T follicular helper cell (primary cell): ENCODE measurements at places on chromosomes 16 and 17.

- DNase-seq = peak; percentile 35
Observed at GRCh38 chr16:88941913-88942909, 34.8 kb downstream of the CBFA2T3 start.

- DNase-seq = no peak
Observed at GRCh38 chr16:53129281-53130158, 74.7 kb downstream of the CHD9 start.

GRCh38 chr16:10107081-10107480 is 75.1 kb downstream of the GRIN2A start:
- DNase-seq = no peak

- no peak for DNase-seq
Observed at GRCh38 chr16:2497116-2497630, 16.6 kb upstream of the ATP6V0C start.

DNA sequence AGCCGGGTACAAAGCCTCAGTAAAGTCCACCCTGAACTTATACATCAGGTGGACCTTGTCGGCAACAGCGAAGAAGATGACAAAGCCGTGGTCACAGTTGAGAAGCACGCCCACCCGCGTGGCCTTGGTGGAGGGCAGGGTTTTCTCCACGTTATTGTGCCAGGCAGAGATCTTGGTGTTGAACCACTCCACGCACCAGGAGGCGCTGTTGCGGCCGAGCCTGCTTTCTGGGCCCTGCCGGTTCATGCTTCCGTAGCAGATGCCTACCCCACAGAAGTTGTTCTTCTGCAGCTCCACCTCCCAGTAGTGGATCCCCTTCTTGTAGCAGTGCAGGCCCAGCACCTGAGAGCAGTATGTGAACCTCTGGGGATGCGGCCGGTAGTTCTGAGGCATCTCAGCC is 22.1 kb downstream of the TRIM25 start:
- peak; percentile 19 for DNase-seq

GRCh38 chr16:30774367-30775130 is 12.4 kb downstream of the RNF40 start:
- DNase-seq = no peak

DNA sequence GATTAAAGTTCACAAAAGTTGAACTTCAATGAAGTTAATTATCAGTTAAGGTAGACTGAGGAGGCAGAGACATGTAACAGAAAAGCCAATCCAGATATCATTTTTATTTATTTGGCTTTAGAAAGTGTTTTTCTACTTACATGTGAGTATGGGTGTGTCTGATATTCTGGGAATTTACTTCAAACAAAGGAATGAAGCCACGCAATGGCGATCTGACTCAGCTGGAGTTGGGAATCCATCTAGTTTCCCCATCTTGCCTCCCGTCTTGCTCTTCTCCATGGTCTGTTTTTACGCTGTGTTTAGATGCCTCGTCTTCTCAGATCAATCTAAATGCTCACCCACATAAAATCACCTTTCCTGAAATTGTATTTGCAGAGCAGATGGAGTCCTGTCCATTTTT is 1.7 kb upstream of the KCNJ16 start:
- no peak for DNase-seq

GRCh38 chr17:7833795-7834541 is at the start of gene KDM6B:
Gene KDM6B (plus strand): TSS chr17:7834217. CDS start chr17:7845555, 11,338 bp downstream.
- peak; percentile 79 for DNase-seq

- DNase-seq = no peak
Observed at GRCh38 chr16:47886631-47887415, 269.0 kb downstream of the ABCC12 start.

- DNase-seq = no peak
Observed at GRCh38 chr17:8522577-8522976, 86.9 kb downstream of the NDEL1 start.

- no peak for DNase-seq
Observed at GRCh38 chr16:1491327-1491726, 1.8 kb upstream of the TELO2 start.

GRCh38 chr17:45436625-45437464 is 4.2 kb upstream of the ARHGAP27 start:
- DNase-seq = no peak

- DNase-seq = no peak
Observed at GRCh38 chr17:10033449-10033848, 128.4 kb upstream of the RCVRN start.

GRCh38 chr17:83037874-83038165 is 41.6 kb upstream of the METRNL start:
- DNase-seq = no peak

DNA sequence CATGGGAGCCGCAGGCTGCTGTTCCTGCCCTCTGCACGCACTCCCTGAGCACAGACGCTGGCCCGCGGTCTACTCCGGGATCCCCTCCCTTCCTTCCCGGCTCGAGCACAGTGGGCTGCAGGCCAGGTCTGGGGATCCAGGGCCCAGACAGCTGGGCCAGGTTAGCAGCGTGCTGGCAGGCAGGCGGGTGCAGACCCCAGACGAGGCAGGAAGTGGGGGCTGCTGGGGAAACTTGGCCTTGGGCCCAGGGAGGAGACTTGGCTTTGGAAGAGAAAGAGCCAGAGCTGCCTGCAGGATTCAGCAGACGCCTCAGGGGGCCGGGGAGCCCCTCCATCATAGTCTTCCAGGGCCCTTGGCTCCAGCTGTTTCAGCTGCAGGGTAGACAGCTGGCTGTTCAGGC is 30.2 kb upstream of the ABCC3 start:
- DNase-seq = no peak

GRCh38 chr16:1036726-1037393 is 35.7 kb upstream of the SSTR5 start:
- no peak for DNase-seq

GRCh38 chr17:12995896-12996295 is 21.9 kb downstream of the ELAC2 start:
- no peak for DNase-seq

- no peak for DNase-seq
Observed at GRCh38 chr16:48124266-48124665, 31.5 kb downstream of the ABCC12 start.

DNA sequence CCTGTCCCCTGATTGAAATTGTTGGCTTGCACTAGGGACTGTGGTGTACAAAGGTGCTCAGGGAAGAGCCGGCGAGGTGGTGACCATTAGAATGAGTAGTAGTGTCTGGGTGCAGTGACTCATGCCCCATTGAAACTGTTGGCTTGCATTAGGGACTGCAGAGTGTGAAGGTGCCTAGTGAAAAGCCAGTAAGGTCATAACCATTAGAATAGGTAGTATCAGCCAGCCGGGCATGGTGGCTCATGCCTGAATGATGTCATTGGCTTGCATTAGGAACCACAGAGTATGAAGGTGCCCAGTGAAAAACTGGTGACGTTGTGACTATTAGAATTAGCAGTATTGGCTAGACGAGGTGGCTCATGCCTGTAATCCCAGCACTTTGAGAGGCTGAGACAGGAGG is 78.9 kb downstream of the ABCC6 start:
- DNase-seq = no peak

DNA sequence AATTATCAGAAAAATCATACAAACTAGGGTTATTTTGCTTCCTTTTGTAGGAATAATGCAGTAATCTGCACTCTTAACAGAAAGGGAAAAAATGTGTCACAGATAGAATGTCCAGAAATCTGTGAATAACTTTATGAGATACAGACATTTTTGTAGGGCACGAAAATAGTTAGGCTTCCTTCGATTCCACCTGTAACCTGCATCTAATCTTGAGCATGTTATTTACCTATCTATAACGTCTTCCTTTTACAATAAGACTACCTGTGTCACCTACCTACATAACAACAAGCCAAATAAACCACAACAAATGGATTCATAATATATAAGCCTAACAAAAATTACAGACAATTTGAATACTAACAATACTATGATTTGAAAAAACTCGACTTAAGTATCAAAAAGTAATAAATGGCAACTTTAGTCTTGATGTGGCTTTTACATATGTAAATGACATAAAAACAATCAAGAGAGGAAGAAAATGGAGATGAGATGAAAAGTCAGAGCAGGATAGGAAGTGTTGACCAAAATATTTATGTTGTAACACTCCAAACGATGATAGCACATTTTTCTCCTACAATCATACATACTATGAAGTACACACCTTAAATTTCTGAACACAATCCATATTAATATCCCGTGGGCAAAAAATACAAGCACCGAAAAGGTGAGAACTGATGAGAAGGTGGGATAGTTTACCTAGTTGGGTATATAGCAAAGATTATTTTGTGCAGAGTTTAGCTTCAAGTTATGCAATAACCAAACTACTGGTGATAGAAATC is 2.5 kb downstream of the STAT5B start:
- no peak for DNase-seq

DNA sequence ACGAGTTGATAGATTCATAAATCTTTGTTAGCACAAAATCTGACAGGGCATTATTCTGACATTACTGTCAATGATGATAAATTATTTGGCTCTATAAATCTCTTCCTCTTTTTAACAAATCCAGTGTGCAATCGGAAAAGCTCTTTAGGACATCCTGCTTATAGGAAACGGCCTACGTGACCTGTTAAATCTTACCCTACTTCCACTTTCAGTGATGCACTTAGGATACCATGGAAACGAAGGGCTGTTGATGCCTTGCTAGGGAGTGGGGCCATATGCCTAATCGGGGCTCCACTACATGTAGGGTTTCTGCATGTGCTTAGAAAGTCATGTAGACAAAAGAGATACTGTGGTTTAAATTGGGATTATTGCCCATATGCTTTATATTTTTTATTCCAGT is 27.2 kb downstream of the ZNF594 start:
- DNase-seq = no peak

DNA sequence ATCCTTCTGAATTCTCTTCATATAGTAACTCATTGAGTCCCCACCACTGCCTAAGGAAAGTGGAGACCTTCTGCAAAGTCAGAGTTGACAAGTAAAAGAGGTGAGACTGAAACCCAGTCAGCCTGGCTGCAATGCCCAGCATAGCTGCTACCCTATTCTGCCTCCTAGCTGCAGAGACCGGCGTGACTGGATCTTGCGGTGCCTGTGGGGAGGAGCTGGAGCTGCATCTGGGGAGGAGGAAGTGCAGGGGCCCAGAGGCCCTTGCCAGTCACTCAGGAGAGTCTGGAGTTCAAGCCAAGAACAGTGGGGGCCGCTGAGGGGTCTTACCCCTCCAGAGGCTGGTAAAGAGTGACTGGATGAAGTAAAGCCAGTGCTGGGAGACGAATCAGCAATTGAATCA is 35.0 kb upstream of the ZNF423 start:
- DNase-seq = no peak

GRCh38 chr16:35795361-35796029 is 2336.1 kb downstream of the TP53TG3F start:
- no peak for DNase-seq

DNA sequence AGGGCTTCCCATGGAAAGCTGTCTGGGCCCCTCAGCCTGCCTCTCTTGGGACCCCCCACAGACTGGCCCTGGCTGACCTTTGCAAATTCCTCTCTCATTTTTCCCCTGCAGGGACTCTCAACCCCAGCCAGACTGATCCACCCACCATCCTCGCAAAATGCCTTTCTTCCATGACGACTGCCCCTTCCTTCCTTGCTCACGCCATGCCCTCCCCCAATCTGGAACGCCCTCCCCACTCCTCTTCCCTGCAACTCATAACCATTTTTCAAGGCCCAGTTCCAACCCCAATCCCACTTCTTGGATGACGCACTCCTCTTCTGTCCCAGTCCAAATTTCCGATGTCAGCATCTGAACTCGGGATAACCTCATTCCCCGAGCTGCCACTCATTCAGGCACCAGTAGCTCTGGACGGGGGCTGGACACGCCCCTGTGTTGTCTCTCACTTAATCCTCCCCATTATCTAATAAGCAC is 1.3 kb upstream of the DNAI2 start:
- no peak for DNase-seq

GRCh38 chr16:89811321-89811720 is 5.1 kb downstream of the FANCA start:
- DNase-seq = no peak

DNA sequence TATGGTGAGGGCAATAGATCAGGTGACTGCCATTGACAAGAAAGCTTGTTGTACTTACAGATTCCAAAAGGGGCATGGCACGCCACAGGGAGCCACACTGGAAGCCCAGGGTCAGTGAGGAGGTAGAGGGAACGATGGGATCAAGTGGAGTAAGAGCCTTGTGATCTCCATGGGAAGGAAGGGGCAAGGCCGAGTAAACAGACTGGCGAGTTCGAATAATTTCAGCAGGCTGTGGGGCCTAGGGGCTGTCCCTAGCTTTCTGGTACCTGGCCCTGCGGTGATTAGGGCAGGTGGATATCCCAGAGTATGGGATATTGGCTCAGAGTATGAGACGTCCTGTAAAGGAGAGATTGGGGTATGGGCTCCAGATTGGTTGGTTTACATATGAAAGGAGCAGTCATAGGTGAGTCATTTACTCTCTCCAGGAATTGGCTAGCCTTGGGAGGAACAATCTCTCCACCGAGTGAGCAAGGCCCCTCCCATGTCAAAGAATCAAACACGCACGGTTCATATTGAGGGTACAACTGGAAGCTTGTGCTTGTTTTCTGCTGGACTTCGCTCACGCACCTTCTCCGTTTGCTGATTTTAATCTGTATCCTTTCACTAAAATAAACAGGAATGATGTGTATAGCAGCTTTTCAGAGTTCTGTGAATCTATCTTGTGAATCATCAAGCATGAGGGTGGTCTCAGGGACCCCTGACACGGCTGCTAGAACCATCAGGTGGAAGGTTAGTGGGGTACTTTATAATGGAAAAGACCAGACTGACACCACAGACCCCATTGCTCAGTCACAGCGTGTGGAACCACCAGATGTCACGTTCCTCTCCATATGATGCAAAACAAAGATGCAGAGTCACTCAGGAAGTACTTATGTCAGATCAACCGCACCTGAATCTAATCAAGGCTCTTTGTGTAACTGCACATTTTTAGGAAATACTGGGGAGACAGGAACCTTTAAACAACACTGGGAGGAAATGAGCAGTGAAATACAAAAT is 27.9 kb downstream of the GABARAPL2 start:
- DNase-seq = no peak

GRCh38 chr16:86012221-86012620 is 113.3 kb downstream of the IRF8 start:
- DNase-seq = no peak

DNA sequence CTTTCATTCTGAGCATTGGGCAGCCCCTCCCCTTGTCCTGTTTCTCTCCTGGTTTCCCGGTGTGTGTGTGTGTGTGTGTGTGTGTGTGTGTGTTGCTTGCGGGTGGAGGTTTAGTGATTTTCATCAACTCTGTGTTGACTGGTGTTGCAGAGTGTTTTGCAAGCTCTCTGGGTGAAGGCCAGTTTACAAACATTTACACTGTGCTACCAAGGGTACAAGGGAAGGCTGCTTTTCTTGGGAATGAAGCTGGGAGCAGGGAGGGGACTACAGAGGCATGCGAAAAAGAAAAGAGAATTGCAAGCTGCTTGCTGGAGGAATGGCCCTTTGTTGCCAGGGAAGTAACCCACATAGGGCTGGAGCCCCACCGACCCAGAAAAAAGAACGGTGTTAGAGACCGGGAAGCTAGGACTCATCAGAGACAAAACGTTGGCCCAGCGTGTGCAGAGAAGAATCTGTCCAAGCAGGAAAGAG is 29.6 kb downstream of the HS3ST3B1 start:
- DNase-seq = no peak

GRCh38 chr17:77610972-77611521 is 347.5 kb upstream of the TNRC6C start:
- DNase-seq = no peak
